MCF 10A (cell line): ENCODE measurements at places on chromosomes 3 and 15. TPM values are rescaled to one million over a fixed set of nuclear protein-coding genes. Genes with fewer than 3 reads are reported as not detected.
A peak's percentile ranks its signal among the peaks of the same experiment; 100 is the strongest.

DNA sequence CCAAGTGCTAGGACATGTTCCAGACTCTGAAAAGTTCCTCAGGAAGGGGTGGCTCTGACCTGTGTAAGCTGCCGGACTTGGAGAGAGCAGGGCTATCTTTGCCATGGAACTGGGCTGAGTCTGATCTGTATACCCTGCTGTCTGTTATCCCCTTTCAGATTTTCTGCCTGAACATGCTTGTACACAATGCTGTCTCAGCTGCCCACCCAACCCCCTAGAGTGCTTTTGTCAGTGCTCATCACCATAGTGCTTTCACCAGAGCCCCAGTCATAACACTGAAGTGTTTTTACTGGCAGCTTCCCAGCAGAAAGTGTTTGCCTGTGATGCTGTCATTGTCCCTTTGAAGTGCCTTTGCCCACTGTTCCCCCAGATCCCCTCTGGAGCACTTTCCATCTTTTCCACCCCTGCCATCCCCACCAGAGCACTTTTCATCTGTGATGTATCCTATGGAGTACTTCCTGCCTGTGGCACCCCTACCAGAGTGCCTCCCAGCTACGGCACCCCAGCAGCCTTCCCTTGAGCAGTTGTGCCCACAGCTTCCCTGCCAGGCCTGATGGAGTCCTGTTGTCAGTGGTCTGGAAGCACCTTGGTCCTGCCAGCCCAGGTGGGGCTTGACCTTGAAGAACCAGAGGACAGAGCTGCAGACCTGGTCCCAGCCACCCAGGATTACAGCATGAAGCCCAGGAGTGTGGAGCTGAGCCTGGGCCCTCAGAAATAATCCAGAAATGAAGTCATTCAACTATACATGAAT, 397.7 kb downstream of the DIPK2A start:
- DNase-seq, result no peak

The ZBTB47 gene
- total RNA-seq, result 10.9 and 12.4 TPM in 2 replicates

The SLC35A5 gene
- total RNA-seq, result 23.3 and 26.7 TPM in 2 replicates

The MESP2 gene
- total RNA-seq, result not detected in 2 replicates

DNA sequence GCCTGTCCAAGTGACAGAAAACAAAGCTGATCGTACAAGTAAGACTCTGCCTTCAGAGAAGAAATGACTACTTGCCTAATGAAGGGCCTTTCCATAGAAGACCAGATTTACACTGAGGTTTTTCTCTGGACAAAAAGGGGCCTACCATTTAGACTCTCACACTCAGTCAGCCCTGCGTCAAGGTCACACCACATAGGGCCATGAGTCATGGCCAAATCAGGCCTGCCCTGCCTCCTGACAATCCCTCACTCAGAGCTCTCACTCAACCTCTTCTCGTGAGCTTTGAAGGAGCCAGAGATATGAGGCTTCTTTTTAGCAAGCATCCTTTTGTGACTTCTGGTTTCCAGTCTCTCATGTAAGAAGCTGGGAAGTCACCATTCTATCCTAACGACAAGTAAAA, 68.1 kb upstream of the NMNAT3 start:
- peak; percentile 41 for DNase-seq

The B3GALNT1 gene
- 3.0 and 3.6 TPM in 2 replicates for total RNA-seq

GRCh38 chr3:46566040-46566641, at the start of gene LRRC2:
Gene LRRC2 (minus strand): TSS chr3:46566302. CDS start chr3:46551591, 14,711 bp downstream.
- DNase-seq, result no peak
